ENCODE measurements at places on chromosomes 5 and 9.

- DNase-seq: no peak
Measured at GRCh38 chr9:124355039-124355940, 60.0 kb downstream of the PSMB7 start.

DNA sequence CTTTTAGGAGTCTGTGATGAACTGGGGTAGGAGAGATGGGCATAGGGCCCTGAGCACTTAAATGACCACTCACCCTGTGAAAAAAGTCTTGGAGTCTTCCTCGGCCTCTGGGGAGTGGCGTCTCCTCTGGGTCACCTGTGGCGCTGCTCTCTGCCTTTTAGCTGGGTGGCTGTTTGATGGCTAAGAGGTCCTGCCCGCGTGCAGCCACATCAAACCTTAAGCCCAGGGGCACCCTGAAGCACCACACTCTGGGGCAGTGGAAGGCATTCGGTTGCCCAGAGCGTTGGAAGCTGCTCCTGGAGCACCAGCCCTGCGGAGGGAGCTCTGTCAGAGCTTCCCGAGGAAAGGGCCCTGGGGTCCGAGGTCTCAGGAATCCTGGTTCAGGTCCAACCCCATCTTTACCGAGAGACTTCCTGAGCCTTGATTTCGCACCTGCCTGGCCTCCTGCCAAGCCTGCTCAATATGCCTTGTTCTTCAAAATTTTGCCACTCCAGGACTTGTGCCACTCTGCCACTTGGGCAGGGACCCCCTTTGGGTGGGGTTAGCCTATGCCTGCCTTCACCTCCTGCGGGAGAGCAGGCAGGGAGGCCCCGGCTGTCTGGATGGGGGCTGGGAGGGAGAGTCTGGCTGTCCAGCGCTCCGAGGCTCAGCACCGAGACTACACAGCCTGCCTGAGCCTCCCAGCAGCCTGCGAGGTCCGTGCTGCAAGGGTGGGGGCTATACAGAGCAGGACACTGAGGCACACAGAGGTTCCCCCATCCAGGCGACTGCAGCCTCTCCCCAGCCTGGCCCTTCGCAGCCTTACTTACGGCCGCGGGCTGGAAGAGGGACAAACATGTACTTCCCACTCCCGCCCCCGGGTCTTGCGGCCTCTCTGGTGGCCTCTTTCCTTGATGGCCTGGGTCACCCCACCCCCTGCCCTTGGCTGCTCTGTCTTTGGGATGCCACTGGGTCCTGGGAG, 63.4 kb upstream of the RNU6ATAC start:
- no peak for DNase-seq

- DNase-seq: no peak
Measured at GRCh38 chr9:118651511-118651910, 717.7 kb downstream of the BRINP1 start.

DNA sequence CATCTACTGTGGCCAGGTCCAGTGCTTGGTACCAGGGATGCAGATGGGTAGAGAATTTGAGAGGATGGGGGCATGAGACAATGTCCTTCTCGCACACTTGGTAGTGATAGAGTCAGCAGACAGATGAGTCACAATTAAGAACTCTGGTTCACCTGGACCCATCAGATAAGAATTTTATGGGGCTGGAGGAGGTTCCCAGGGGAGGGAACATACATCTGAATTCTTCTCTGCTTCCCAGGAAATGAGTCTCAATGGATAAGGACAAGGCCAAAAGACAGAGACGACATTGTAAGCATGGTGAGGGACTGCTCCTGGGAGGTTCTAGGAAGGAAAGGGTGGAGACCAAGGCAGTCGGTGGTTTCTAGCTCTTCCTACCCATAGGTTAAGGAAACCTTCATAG, 5.3 kb downstream of the SLC4A9 start:
- DNase-seq: no peak

DNA sequence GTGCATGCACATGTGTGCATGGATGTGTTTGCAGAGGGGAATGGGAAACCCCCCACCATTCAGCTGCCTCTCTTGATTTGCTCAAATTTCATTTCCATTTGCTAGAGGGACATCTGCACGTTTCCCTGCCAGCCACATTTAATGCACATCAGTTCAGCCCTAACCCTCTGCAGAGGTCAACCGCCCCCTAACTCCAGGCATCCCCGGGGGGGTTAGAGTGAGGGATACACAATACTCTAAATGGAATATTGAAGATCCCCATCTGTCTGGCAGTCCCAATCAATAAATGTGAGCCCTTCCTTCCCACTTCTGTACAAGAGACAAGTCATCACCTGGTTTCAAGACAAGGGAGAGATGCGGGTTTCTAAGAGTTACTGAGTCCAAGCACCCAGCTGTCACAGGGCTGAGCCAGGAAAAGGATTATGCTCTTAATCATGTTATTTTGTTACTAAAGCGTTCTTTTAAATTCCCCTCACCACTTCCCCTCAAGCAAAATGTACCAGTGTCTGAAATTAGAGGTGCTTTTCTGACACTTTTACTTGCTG, 134.1 kb downstream of the SEMA6A start:
- no peak for DNase-seq

- peak; percentile 96 for DNase-seq
Measured at GRCh38 chr5:109743770-109744212, 54.1 kb downstream of the MAN2A1 start.

DNA sequence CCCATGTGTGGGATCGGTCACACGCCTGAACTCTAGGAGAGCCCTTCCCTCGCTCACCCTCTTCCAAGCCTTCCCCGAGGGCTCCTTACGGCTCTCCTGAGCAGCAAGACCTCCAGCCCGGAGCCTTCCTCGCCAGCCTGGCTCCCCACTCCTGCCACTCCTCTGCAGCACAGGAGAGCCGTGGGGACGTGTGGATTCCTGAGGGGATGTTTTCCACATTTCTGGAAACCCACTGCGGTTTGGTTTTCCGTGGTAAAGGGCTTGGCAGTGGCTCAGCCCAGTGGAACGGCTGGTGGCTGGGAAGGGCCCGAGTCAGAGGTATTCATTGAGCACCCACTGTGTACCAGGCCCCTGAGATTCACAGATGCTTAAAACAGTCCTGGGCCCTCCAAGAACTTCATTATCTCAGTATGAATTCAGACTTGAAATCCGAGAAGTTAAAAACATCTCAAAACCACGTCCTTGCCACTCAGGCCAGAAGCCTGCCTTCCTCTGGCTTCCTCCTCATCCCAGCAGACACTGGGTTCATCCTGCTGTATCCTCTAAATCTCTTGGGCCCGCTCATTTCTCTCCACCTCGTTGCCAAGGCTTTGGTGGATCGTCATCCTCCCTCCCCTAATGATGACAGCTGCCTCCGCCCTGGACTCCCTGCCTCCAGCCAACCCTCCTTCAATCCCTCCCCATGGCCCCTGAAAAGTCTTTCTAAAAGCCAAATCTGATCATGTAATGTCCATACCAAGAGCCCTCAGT, 109.6 kb downstream of the FGF18 start:
- no peak for DNase-seq

- DNase-seq: no peak
Measured at GRCh38 chr9:81460693-81461092, 228.7 kb downstream of the TLE1 start.

- DNase-seq: no peak
Measured at GRCh38 chr9:136997830-136998234, 1.5 kb upstream of the CLIC3 start.
